Stomach (tissue), 19 donors: ENCODE measurements at places on chromosomes 3 and 15. TPM values are rescaled to one million over a fixed set of nuclear protein-coding genes. Genes with fewer than 3 reads are reported as not detected.

Gene TRIM42
- not detected for total RNA-seq

Gene GATA2
- 2.6 TPM for total RNA-seq

Gene RGMA
- total RNA-seq: 1.7 TPM

Gene ZNF80
- 0.92 TPM for total RNA-seq

Gene ARNT2
- total RNA-seq: 27.4 TPM

Gene P2RY12
- total RNA-seq: 0.43 TPM

Gene RPSA
- total RNA-seq: 723 TPM

Gene CD200R1
- total RNA-seq: 5.7 TPM

Gene TMEM108
- total RNA-seq: 0.92 TPM

Gene ARGFX
- not detected for total RNA-seq

Gene ZNF385D
- 1.3 TPM for total RNA-seq

Gene RAD51
- 3.5 TPM for total RNA-seq

Gene TCF12
- total RNA-seq: 176 TPM

GRCh38 chr3:58495101-58495500 is 3.2 kb downstream of the KCTD6 start:
- no peak for DNase-seq

DNA sequence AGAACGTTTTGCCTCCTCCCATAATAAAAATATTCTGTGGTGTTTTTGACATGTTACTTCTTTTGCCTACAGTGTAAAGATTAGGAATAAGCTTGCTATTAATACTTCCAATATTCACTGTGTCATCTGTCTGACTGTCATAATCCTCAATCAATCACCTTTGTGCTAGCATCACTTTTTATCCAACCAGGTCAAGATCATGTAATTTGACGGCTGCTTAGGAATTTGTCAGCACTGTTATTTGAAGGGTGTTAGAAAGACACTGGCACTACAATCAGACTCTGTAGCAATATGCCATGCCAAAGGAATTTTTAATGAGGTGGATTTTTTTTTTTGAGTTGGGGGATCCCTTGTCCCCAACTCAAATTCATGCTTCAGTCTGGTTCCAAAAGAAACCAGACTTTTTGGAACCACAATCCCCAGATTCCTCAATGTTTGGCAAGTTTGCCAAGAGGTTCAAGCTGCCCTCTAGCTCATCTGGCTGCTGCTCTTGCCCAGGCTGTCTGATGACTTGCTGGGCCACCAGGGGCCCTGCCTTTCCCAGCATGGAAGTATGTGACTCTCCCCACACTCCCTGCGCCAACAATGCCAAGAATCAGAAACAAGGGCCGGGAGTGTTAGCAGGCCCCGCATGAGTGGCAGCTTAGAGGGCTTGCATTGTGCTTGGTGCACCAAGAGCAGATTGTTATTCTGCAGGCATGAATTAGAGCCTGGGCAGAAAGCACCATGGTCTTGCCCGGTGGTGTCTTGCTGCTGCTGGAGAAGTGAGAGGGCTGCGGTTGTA is 58.6 kb upstream of the TSC22D2 start:
- DNase-seq: no peak

GRCh38 chr15:93829115-93829870 is 402.1 kb upstream of the MCTP2 start:
- peak; percentile 24 for DNase-seq

DNA sequence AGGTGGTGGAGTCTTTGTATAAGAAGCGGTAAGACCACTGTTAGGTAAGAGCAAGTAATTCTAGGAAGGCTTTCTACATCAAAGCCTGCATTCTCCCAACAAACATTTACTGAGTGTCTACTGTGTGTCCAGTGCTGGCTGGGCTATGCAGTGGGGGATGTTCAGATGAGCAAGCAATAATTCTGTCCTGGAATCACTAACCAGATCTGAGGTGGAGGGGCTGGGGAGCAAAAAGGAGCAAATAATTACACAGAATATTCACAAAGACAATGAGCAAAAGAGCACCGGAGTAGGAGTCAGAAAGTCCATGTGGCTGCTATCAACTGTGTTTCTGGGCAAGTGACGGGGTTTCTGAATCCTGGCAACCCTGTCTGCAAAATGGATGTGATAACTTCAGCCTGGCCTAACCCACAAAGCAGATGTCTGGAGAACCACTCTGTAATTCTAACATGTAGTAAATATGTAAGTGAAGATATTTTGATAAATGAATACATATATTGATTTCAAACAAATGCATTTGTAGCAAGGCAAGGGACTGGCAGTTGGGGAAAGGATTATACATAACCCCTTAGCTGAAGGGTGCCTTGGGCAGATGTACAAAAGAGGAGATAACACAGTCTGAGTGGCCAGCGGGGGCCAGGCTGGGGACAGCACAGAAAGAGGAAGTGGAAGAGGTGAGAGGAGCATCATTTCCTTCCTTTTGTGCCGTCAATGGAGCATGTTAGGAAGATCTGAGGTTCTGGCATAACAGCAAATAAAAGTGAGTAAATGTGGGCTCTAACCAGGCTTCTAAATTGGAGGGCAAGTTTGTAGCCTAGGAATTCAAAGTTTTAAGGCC is 28.8 kb downstream of the CYP8B1 start:
- DNase-seq: no peak

GRCh38 chr3:52402101-52402521 is 42.8 kb downstream of the SEMA3G start:
- no peak for DNase-seq

GRCh38 chr15:93820566-93820965 is 410.8 kb upstream of the MCTP2 start:
- DNase-seq: no peak

DNA sequence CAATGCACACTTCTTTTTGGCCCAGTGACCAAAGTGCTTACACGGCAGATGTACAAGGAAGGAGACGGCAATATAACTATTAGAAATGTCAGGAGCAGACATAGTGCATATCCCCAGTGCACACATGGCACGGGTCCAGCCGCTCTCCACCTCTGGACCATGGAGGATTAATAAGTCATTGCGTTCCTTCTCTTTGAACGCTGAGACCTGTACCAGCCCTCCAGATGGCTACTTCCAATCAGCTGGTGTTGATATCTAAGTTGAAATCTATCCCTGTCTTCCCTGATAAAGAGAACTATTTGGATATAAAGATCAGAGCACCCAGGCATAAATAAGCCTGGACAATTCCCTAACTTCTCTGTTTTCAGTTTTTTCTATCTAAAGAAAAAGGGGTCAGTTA is 212.5 kb downstream of the CADPS start:
- no peak for DNase-seq

GRCh38 chr3:17945018-17945798 is 202.8 kb upstream of the TBC1D5 start:
- no peak for DNase-seq

DNA sequence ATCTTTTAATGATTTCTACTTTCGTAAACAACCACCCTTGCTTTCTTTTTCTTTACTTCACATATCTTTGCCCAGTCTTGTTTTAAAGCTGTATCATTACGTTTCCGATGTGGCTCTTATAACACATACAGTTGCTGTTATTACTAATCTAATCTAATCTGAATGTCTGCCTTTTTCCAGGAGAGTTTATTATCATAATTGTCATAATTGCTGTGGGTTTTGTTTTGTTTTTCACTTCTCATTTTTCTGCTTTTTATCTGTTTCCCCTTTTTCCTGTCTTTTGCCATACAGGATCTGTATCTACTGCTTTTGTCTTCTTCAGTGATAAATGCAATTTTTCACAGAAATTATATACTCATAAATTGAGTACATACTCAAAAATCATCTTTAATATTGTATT is 24.9 kb downstream of the HACL1 start:
- DNase-seq: no peak

DNA sequence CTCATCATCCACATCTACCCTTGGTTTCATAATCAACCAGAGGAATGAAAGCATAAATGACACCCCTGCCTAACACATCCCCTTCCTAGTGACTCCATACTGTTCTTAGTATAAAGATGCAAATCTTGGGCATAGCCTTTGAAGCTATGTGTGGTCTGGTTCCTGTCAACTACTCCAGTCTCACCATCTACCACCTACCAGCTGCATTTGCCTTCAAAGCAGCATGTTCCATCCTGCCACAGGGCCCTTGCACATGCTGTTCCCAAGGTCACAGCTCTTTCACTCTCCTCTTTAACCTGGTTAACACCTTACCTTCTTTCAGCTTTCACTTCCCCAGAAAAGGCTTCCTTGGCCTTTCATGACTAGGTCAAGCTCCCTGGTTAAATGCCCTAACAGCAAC is 62.3 kb upstream of the ARHGEF3 start:
- no peak for DNase-seq

- no peak for DNase-seq
Observed at GRCh38 chr3:189237526-189237925, 65.8 kb downstream of the TPRG1 start.

DNA sequence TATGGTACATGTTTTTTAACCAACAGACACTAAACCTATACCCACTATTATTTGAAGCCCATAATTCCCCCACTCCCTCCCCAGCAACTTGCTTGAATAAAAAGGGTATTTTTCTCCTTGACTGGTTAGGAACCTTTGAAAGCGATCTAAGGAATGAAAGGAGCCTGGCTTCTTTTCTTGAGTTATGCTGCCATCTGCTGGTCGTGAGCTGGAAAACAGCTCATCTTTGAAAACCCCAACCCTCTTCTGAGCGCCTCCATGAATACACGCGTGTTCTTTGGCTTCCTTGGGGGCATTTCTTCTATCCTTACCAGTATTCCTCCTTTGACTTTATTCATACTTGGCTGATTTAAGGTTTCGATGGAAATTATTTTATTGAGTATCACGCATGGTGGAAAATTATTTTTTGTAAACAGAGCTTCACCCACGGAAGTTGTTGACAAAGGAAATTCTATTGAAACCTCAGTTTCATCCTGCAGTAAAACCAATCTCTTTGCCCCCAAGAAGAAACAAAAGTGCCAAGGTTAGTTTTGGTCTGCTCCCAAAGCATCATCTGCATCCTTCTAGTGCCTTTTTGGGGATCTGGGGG is 171.6 kb downstream of the SV2B start:
- peak; percentile 88 for DNase-seq

DNA sequence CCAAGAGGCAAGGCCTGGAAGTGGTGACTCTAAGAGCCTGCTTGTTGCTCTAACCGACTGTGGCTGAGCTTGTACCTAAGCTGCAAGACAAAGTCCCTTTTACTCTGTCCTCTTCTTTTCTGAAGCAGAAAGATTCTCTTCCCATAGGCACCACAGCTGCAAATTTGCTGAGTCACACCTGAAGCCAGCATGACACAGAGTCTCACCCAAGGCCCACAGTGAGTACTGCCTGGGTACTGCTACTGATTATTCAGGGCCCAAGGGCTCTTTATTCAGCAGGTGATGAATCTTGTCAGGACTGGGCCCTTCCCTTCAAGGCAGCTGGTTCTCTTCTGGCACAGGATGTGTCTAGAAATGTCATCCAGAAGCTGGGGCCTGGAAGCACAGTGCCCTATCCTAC is 18.9 kb upstream of the TIGIT start:
- no peak for DNase-seq

DNA sequence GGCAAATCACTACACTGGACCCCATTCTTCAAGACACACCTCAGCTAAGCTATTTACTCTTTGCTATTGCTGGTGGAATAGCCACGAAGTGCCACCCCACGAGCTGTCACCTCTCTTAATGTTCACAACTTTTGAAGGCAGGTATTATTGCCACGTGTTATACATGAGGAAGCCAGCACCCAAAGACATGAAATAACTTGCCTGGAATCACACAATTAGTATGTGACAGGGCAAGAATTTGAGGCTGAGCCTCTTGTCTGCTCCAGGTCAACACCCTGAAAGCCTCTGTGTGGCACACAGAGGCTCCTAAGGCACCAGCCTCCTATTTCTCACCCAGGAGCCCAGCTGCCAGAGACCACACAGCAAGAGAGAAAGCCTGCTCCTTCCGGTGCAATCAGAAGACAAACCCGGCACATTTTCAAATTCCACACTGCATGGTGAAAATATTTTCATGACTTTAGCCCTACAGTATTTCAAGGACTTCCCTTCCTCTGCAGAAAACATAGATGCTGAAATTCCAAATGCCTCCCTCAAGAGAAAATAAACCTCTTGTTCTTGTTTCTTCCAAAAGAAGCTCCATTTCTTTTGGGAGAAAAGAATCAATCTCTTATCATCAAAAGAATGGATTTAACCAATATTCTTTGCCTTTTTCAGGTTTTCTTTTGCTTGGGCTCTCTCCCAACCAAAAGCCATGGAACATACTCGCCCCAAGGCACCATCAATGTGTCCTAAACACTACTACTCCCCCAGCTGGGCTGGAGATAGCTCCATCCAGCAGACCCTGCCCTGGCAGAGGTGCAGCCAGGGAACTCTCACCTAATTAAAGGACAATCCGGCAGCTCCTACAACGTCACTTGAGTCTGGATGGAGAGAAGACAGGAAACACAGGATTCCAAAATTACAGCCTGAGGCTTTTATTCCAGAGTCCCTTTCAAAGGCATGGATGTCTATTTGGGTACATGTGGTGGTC is 84.7 kb upstream of the THBS1 start:
- DNase-seq: no peak

GRCh38 chr15:65517866-65518207 is 348 bp upstream of the DPP8 start:
- no peak for DNase-seq

- no peak for DNase-seq
Observed at GRCh38 chr3:31760654-31761053, 220.4 kb downstream of the OSBPL10 start.

DNA sequence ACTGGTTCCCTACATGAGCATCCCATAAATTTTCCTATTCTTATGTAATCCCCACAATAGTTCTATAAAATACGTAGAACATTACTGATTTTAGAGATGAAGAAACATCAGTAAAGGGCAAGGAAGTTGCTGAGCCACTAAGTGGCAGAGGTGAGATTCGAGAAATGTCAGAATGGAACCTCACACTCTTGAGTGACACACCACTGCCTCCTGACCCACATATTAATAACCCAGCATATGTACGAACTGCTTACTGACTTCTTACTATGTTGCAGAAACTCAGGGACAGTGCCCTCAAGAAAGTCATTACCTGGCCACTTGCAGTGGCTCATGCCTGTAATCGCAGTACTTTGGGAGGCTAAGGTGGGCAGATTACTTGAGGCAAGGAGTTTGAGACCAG is 1022.4 kb downstream of the FHIT start:
- DNase-seq: no peak

GRCh38 chr3:172317984-172318383 is 130.3 kb downstream of the GHSR start:
- DNase-seq: no peak

- DNase-seq: peak; percentile 81
Observed at GRCh38 chr15:83904107-83905040, 250.5 kb downstream of the ADAMTSL3 start.

DNA sequence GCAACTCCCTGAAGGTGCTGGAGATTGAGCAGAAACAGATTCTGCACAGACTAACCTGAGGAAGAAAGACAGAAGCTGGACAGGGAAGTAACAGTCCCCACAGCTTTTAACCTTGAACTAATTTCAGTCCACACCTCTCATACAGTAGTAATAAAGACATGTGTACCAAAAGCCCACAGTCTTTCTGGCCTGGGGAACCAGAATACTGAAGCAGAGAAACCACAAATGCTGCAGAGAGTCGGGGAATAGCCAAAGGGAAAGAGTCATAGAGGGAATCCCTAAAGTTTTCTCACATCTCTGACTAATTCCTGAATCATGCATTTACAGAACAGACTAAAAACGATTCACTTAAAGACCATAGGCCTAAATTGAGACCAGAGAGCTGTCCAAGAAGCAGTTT is 503.4 kb upstream of the NECTIN3 start:
- no peak for DNase-seq
